Psoas muscle (tissue), 8 donors: ENCODE measurements at places on chromosomes 16 and 17. TPM values are rescaled to one million over a fixed set of nuclear protein-coding genes. Genes with fewer than 3 reads are reported as not detected.

Gene HIC1
- 9.7 TPM for total RNA-seq

Gene CHST4
- not detected for total RNA-seq

Gene CPPED1
- total RNA-seq = 5.5 TPM

Gene ZNF469
- total RNA-seq = 0.25 TPM

Gene NEUROD2
- not detected for total RNA-seq

Gene ITGAD
- 0.42 TPM for total RNA-seq

Gene ABCC12
- total RNA-seq = 0.34 TPM

Gene ITGAX
- total RNA-seq = 2.6 TPM

Gene SOX8
- 0.74 TPM for total RNA-seq

Gene OR1F1
- total RNA-seq = not detected

Gene KRT33A
- total RNA-seq = not detected

- DNase-seq = no peak
- H3K27me3 ChIP-seq = no peaks in the 10 kb centered on the region
- peak overlapping the region; percentile 98 for H3K27ac ChIP-seq
- peaks cover 2% of the 10 kb centered on the region for H3K36me3 ChIP-seq
- peaks cover 29% of the 10 kb centered on the region for H3K4me1 ChIP-seq
Measured at GRCh38 chr17:70169709-70170597, 621 bp downstream of the KCNJ2 start.

- peaks cover 14% of the 10 kb centered on the region for H3K4me1 ChIP-seq
- no peaks in the 10 kb centered on the region for H3K36me3 ChIP-seq
- peaks cover 17% of the 10 kb centered on the region for H3K27me3 ChIP-seq
- H3K4me3 ChIP-seq = no peak overlapping the region
Measured at GRCh38 chr17:44776628-44777393, 18.0 kb downstream of the ADAM11 start.

DNA sequence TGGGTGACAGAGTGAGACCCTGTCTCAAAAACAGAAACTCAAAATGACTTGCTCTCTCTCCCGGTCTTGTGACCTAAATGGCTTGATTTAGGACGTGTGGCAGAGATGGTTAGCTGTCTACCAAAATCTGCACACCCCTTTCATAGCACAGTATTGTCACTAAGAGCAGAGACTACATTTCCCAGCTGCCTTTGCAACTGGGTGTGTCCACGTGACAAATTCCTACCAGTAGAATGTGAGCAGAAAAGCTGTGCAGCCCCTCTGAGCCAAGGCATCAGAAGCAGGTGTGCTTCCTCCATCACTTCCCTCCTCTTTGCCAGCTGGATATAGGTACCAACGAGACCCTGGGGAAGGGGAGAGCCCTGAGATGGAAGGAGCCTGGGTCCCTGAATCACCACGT lies 25.5 kb downstream of the GPR142 start:
- no peak for DNase-seq
- no peaks in the 10 kb centered on the region for H3K36me3 ChIP-seq

DNA sequence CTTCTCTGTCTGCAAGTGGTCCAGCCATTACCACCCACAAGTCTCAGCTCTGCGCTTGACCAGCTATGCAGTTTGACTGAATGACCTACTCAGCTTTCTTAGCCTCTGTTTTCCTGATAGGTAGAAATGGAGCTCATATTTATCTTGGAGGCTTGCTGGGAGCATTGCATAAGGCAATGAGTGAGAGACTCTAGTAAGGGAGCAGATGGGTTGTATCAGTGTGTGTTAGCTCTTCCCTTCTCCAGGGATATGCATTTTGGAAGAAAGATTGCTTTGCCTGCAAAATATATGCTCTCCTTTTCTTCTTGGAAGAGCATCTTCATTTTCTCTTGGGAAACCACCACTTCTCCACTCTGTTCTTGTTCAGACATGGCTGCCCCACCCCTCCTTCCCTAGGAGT lies 26.1 kb downstream of the DHRS7C start:
- no peak for DNase-seq
- H3K27ac ChIP-seq = no peak overlapping the region
- H3K4me3 ChIP-seq = no peak overlapping the region

GRCh38 chr16:86530251-86531190 lies 20.2 kb downstream of the FOXF1 start:
- no peaks in the 10 kb centered on the region for H3K27me3 ChIP-seq
- H3K4me3 ChIP-seq = no peak overlapping the region
- H3K4me1 ChIP-seq = no peaks in the 10 kb centered on the region
- H3K27ac ChIP-seq = no peak overlapping the region
- no peak for DNase-seq

DNA sequence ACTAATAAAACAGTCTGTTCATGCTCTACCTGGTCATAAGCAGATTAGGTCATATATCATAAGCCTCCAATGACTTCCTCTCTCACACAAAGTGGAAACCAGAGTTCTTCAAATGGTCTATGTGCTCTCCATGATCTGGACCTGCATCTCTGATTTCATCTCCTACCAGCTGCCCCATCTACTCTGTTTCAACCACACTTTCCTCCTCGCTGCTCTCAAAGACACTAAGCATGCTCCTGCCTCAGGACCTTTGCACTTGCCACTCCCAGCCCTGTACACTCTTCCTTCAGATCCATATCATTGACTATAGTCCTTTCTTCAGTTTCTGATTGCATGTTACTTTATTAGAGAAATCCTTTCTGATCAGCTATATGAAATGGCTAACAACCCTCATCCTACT lies 196.8 kb downstream of the PHKB start:
- H3K27me3 ChIP-seq = no peaks in the 10 kb centered on the region
- no peak for DNase-seq
- H3K36me3 ChIP-seq = peaks cover 7% of the 10 kb centered on the region
- no peak overlapping the region for H3K4me3 ChIP-seq
- no peak overlapping the region for H3K27ac ChIP-seq

DNA sequence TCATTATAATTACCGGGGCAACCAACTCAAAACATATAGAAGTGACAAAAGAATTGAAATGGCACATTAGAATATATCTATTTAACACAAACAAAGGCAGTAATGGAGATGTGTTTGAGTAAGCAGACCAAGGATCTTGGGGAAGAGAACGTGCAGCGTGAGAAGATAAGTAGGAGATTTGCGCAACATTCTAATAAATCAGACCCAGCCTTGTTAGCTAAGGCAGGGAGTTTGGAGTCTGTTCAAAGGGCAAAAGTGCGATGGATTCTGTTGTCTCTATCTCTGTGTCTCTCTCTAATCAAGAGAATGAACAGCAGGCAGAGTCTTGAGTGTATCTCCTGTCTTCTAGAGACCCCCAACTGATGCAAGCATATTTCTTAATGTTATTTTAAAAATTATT lies 55.0 kb upstream of the FA2H start:
- H3K4me1 ChIP-seq = no peaks in the 10 kb centered on the region
- no peak overlapping the region for H3K27ac ChIP-seq
- no peak for DNase-seq
- H3K36me3 ChIP-seq = no peaks in the 10 kb centered on the region
- H3K27me3 ChIP-seq = no peaks in the 10 kb centered on the region

- H3K4me3 ChIP-seq = no peak overlapping the region
- DNase-seq = no peak
- H3K36me3 ChIP-seq = no peaks in the 10 kb centered on the region
- H3K27me3 ChIP-seq = peaks cover under 1% of the 10 kb centered on the region
- no peaks in the 10 kb centered on the region for H3K4me1 ChIP-seq
Measured at GRCh38 chr17:50818921-50819657, 16.3 kb upstream of the WFIKKN2 start.

- H3K4me1 ChIP-seq = no peaks in the 10 kb centered on the region
- no peaks in the 10 kb centered on the region for H3K27me3 ChIP-seq
- DNase-seq = no peak
- H3K36me3 ChIP-seq = no peaks in the 10 kb centered on the region
- H3K27ac ChIP-seq = no peak overlapping the region
Measured at GRCh38 chr16:77589071-77589765, 133.1 kb upstream of the NUDT7 start.

- H3K4me1 ChIP-seq = peaks cover 12% of the 10 kb centered on the region
- H3K27ac ChIP-seq = no peak overlapping the region
- H3K4me3 ChIP-seq = no peak overlapping the region
- no peaks in the 10 kb centered on the region for H3K27me3 ChIP-seq
Measured at GRCh38 chr16:4262303-4262835, 10.5 kb downstream of the TFAP4 start.

DNA sequence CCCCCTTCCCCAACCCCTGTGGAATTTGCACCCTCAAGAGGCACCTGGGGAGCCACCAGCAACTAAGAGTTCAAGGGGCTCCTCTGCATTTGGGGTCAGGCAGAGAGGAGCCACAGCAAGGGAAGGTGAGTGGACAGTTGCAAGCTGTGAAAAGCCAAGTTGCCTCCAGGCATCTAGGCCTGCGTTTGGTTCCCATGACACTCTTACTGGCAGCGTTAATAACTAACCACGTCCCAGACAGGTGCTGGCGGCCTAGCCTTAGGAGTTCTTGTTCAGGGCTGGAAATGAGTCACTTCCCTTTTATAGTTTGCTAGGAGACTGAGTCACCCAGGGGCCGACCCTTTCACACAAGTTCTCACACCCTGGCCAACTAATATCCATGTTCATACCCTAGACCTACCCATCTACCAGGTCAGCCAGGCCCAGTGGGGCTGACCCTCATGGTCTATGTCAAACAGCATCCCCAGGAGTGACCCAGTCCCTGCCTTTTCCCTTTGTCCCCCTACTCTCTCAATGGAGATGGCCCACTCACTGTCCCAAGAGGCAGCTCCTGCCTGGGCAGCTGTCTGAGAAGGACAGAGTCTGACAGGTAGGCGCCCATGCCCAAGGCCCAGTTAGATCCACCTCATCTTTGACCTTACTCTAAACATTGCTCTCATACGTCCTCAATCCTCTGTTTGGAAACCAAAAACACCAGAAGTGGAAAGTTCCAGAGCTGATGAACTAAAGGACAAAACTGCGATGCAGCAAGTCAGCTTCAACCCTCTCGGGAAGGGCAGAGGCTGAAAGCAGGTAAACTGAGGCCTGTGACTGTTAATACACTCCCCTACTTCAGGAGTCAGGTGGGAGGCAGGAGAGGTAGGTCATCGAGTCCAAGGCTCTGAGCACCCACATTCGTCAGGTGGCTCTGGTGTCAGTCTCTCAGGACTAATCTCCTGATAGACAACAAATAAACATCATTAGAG lies 300.6 kb downstream of the SOX9 start:
- no peaks in the 10 kb centered on the region for H3K27me3 ChIP-seq
- no peak overlapping the region for H3K4me3 ChIP-seq
- DNase-seq = peak; percentile 57
- H3K36me3 ChIP-seq = no peaks in the 10 kb centered on the region

- H3K4me3 ChIP-seq = no peak overlapping the region
- no peaks in the 10 kb centered on the region for H3K4me1 ChIP-seq
- H3K36me3 ChIP-seq = no peaks in the 10 kb centered on the region
- H3K27me3 ChIP-seq = peaks cover 9% of the 10 kb centered on the region
- H3K27ac ChIP-seq = no peak overlapping the region
- DNase-seq = peak; percentile 46
Measured at GRCh38 chr17:83119987-83120864, 40.8 kb downstream of the METRNL start.

GRCh38 chr16:12793120-12793864 lies 10.4 kb downstream of the CPPED1 start:
- no peaks in the 10 kb centered on the region for H3K4me1 ChIP-seq
- no peak for DNase-seq
- no peaks in the 10 kb centered on the region for H3K27me3 ChIP-seq
- no peak overlapping the region for H3K27ac ChIP-seq
- H3K36me3 ChIP-seq = no peaks in the 10 kb centered on the region

- no peak overlapping the region for H3K27ac ChIP-seq
- no peaks in the 10 kb centered on the region for H3K4me1 ChIP-seq
- H3K36me3 ChIP-seq = no peaks in the 10 kb centered on the region
- H3K4me3 ChIP-seq = no peak overlapping the region
- H3K27me3 ChIP-seq = no peaks in the 10 kb centered on the region
Measured at GRCh38 chr17:8953156-8953885, 12.2 kb downstream of the PIK3R5 start.

DNA sequence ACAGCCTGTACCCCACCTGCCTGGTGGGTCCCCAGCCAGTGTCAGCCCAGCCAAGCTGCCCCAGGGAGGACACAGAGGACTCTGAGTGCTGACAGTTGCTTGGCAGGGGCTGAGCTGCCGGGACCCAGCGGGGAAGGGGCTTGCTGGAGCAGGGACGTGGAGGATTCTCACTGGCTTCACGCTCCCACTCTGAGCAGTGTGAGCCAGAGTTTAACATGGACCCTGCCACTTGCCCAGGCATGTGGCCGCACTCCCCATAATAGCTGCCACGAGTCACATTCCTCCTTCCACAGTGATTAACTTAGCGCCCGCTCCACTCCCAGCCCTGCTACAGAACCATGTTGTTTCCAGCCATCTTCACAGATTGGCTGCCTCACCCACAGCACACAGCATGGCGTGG lies 31.2 kb downstream of the SREBF1 start:
- DNase-seq = no peak
- peak overlapping the region; percentile 38 for H3K27ac ChIP-seq
- no peaks in the 10 kb centered on the region for H3K27me3 ChIP-seq
- no peaks in the 10 kb centered on the region for H3K36me3 ChIP-seq

DNA sequence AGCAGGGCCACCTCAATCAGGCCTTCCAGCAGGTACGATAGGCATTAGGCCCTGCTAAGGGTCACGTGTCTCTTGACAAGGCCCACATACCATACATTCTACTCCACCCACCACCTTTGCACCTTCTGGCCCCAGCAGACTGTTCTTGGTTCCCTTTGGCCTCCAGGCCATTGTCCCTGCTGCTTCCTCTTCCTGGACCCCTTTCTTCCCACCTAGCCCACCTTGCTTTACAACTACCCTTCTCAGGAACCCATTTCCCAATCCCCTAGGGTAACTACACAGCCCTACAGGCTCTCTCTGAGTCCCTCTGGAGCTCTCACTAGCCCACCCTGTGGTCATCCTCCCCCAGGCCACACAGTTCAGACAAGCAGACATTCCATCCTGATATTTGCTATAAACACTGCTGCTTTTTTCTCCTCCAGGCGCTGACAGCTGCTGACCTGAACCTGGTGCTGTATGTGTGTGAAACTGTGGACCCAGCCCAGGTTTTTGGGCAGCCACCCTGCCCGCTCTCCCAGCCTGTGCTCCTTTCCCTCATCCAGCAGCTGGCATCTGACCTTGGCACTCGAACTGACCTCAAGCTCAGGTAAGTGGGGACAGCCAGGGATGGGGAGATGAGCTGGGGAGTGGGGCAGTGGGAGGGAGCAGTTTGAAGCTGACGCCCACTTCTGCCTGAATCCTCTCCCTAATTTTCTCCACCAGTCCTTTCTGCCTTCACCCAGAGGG lies 1.4 kb upstream of the NRN1L start:
- peaks cover 61% of the 10 kb centered on the region for H3K4me1 ChIP-seq
- DNase-seq = no peak
- peak overlapping the region; percentile 30 for H3K4me3 ChIP-seq
- H3K27me3 ChIP-seq = no peaks in the 10 kb centered on the region
- H3K36me3 ChIP-seq = peaks cover 4% of the 10 kb centered on the region
- H3K27ac ChIP-seq = peak overlapping the region; percentile 93

GRCh38 chr16:57091975-57092785 lies at the start of gene CPNE2:
Gene CPNE2 (plus strand): TSS chr16:57092583. CDS start chr16:57110743, 18,160 bp downstream.
- no peaks in the 10 kb centered on the region for H3K36me3 ChIP-seq
- H3K27me3 ChIP-seq = no peaks in the 10 kb centered on the region
- peak within 1 kb of the TSS; percentile 81 for H3K4me3 ChIP-seq
